ENCODE measurements at places on chromosomes 3 and 15.

DNA sequence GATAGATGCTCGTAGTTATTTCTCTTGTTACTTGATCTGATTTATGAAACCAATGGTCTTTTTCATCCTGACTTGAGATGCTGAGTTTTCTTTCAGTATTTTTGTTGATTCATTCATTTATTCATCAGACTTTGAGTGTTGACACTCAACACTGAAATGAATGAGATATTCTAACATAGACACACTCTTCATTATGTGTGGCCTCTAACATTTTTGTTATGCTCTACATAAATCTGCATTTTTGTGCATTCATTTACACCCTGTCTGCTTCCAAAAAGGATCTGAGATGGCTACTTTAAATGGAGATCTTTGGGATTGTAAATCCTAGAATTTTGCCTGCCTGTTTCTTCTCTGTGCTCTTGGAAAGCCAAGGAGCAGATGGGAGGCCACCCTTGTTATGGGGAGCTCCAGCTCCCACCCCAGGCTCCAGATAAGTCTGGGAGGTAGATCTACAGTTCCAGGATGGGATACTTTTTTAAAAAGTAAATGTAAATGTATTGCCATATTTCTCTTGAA lies 287.2 kb upstream of the LRRFIP2 start:
- no peaks in the 10 kb centered on the region for H3K27me3 ChIP-seq
- no peak overlapping the region for H3K27ac ChIP-seq
- peaks cover 22% of the 10 kb centered on the region for H3K4me1 ChIP-seq
- no peaks in the 10 kb centered on the region for H3K36me3 ChIP-seq
- no peak overlapping the region for H3K4me3 ChIP-seq
- DNase-seq, result no peak

DNA sequence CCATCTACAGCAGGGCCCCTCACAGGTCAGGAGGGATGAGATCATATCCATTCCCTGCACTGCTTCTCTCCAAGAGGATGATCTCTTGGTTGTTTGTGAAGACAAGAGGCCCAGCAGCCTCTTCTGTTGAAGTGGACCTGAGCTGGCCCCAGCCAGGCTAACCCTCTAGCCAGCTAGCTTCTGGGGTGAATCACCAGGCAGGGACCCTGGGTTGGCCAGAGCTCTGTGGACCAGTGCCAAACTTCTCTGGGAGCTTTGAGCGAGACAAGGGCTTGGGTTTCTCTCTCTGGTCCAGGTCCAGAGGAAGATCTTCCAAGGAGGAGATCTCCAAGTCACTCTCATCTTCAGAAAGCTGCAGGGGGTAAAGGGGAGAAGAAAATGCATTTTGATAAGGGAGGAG lies 52.7 kb downstream of the CLDN18 start:
- no peaks in the 10 kb centered on the region for H3K27me3 ChIP-seq
- H3K4me3 ChIP-seq, result no peak overlapping the region
- no peaks in the 10 kb centered on the region for H3K4me1 ChIP-seq
- peaks cover 55% of the 10 kb centered on the region for H3K36me3 ChIP-seq
- H3K27ac ChIP-seq, result no peak overlapping the region

DNA sequence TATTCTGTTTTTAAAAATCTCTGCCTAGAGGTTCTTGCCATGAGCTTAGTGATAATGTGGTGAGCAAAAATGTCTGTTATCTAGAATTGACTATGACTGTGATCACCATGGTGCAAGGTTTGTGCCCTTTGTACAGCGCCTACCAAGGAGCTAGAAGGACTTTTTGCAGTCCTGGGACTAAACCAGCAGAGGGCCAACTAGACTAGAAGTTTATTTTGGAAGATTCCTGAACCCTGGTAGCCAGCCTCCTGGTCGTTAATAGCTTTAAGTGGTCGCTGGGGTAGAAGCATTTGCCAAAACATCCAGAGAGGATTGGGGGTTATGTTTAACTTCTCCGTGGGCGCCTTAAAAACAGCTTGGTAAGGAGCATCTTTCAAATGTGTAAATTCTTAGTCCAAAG lies 7.8 kb downstream of the SCG5 start:
- H3K36me3 ChIP-seq, result no peaks in the 10 kb centered on the region
- no peak for DNase-seq
- no peak overlapping the region for H3K27ac ChIP-seq
- no peaks in the 10 kb centered on the region for H3K4me1 ChIP-seq
- no peak overlapping the region for H3K4me3 ChIP-seq

- H3K27me3 ChIP-seq, result no peaks in the 10 kb centered on the region
- DNase-seq, result no peak
- H3K4me3 ChIP-seq, result no peak overlapping the region
- peaks cover 9% of the 10 kb centered on the region for H3K4me1 ChIP-seq
These were observed 24.8 kb downstream of the UQCC5 start for GRCh38 chr3:52561028-52561747.

DNA sequence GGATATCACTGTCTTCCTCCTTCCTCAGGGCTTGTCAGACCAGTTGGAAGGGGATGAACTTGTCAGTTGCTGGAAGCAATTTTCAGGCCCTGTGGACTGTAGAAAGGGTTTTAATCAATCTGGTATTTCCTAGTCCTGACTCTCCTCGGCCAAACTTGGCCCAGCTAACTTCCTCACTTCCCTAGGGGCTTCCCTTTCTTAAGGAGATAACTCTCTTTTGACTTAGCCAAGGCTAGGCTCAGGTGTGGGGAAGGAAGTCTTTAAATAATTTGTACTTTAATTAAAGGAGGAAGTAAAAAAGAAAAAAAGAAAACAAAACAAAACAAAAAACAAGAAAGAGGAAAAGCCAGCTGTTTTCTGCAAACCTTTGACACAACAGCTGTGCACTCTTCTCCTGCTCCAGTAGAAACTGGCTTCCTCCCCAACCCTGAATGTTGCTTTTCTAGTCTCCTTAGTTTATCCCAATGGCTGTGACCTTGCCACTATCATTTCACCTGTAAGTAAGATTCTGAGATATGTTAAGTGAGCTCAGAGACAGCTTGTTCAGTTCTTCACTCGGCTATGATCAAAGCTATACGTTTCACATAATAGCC lies 53.0 kb upstream of the ST3GAL6 start:
- H3K4me1 ChIP-seq, result no peaks in the 10 kb centered on the region
- DNase-seq, result no peak
- H3K27ac ChIP-seq, result no peak overlapping the region
- H3K36me3 ChIP-seq, result no peaks in the 10 kb centered on the region

GRCh38 chr3:164450276-164450905 lies 627.9 kb downstream of the SI start:
- no peak overlapping the region for H3K4me3 ChIP-seq
- H3K4me1 ChIP-seq, result no peaks in the 10 kb centered on the region
- H3K36me3 ChIP-seq, result no peaks in the 10 kb centered on the region
- H3K27me3 ChIP-seq, result no peaks in the 10 kb centered on the region

- no peak for DNase-seq
- H3K4me1 ChIP-seq, result no peaks in the 10 kb centered on the region
These were observed 13.8 kb downstream of the TMEM266 start for GRCh38 chr15:76073554-76073953.
